T-helper 2 cell (primary cell): ENCODE measurements at places on chromosomes 3 and 15.

GRCh38 chr3:26193558-26193957 lies 403.7 kb downstream of the OXSM start:
- no peak for DNase-seq

- DNase-seq, result no peak
These were observed 12.6 kb upstream of the APH1B start for GRCh38 chr15:63264688-63265293.

DNA sequence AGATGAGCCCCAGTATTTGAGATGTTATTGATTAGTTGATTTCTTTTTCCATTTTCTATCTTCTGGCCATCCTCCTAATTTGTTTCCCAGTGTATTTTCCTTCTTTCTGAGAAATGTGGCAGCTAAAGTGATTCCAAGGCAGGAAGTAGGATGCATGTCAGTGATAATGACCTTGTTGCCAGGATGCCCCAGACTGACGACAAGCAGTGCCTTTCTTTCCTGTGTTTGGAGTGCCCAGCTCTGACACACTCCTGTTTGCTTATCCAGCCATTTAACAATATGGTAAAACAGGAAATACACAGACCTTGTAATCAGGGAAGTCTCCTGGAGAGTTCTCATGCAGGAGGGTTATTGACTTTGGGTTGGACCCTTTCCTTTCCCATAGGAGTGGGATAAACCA lies 20.4 kb downstream of the TMOD2 start:
- no peak for DNase-seq

GRCh38 chr3:184129012-184129411 lies 6.1 kb upstream of the EIF2B5 start:
- DNase-seq, result no peak

DNA sequence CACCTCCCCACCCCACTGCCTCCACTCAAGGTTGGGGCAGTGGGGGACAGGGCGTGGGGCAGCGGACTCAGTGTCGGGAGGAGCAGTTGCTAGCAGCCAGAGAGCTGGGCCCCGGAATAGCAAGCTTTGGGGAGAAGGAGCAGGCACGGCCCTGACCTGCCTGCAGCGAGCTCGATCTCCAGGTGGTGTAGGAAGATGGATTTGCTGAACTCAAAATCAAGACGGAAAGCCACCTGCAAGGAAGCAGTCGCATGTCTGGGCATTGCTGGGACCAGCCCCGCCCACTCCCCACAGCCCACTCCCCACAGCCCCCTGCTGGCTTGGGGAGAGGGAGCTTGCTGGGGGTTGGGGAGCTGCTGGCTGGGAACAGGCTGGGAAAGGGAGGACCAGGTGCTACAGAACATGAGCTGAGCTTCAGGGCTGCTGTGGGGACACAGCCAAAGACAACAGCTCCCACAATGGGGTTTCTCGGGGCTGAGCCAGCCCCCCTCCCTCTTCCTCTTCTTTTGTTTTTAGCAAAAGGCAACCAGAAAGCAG lies 38.0 kb downstream of the FEM1B start:
- DNase-seq, result no peak
